Activated naive CD8-positive, alpha-beta T cell treated with anti-CD3 and anti-CD28 coated beads, Interleukin-2, amount 10 ng/mL, durations not matched to agents 7 days and 5 days (primary cell): ENCODE measurements at places on chromosomes 5 and 9. TPM values are rescaled to one million over a fixed set of nuclear protein-coding genes. Genes with fewer than 3 reads are reported as not detected.

GRCh38 chr9:2159521-2160454, 144.6 kb downstream of the SMARCA2 start:
- H3K27ac ChIP-seq: no peak overlapping the region
- H3K4me1 ChIP-seq: peaks cover 32% of the 10 kb centered on the region
- DNase-seq: no peak
- H3K4me3 ChIP-seq: peak overlapping the region; percentile 55
- peaks cover 33% of the 10 kb centered on the region for H3K36me3 ChIP-seq

DNA sequence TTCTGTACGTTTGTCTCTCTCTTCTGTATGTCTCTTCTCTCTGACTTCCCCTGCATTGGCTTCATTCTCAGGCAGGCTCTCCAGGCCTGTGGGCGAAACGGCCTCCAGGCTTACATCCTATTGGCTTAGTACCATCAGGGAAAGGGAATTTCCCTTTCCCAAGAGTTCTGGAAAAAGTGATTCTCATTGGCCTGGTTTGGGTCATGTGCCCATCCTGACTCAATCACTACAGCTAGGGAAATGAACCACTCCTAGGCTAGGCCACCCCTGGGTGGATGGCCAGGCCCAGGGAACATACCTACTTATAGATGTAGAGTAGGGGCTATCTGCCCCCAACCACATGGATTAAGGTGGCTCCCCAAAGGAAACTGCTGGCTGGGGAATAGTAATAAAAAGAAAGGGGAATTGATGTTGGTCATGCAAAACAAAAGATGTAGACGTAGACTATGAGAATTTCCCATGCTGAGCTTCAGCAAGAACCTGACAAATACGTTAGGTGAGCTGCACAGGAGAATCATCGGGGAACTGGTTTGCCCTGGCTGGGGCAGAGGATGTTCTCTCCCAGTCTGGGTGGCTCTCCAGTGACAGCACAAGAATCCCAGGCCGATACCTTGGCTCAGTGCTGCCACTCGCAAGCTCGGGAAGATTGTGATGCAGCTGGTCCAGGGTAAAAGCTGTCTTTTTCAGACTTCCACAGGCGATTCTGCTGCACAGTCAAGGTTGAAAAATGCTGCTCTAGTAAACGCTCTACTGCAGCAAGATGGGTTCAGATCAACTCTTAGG, 3.7 kb upstream of the EGR1 start:
- no peak overlapping the region for H3K4me3 ChIP-seq
- H3K27ac ChIP-seq: no peak overlapping the region
- H3K36me3 ChIP-seq: peaks cover 2% of the 10 kb centered on the region

Gene PCDHA12
- not detected for total RNA-seq

GRCh38 chr9:23663536-23663935, 162.5 kb downstream of the ELAVL2 start:
- H3K4me3 ChIP-seq: no peak overlapping the region
- no peaks in the 10 kb centered on the region for H3K27me3 ChIP-seq
- no peaks in the 10 kb centered on the region for H3K4me1 ChIP-seq
- H3K27ac ChIP-seq: no peak overlapping the region
- no peak for DNase-seq

DNA sequence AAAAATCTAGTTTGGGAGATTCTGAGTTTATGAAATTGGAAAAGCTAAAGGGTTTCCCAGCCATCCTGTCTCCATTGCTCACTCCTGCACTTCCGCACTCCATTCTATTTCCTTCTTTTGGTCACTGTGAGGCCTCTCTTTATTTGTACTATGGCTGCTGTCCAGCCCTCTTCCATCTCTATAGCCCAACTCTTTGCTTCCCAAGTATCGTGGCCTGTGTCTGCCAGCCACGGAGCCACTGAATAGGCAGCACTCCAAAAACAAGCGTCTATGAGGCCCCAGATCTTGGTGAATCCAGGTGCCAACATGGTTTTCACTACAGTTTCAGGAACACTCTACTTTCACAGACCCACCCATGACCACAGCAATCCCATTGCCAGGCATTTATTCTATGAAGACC, 37.2 kb downstream of the GRAMD2B start:
- H3K36me3 ChIP-seq: peaks cover 7% of the 10 kb centered on the region
- peaks cover 7% of the 10 kb centered on the region for H3K4me1 ChIP-seq
- no peak overlapping the region for H3K4me3 ChIP-seq
- no peak overlapping the region for H3K27ac ChIP-seq

Gene FIBCD1
- not detected for total RNA-seq

Gene FAM163B
- total RNA-seq: not detected

DNA sequence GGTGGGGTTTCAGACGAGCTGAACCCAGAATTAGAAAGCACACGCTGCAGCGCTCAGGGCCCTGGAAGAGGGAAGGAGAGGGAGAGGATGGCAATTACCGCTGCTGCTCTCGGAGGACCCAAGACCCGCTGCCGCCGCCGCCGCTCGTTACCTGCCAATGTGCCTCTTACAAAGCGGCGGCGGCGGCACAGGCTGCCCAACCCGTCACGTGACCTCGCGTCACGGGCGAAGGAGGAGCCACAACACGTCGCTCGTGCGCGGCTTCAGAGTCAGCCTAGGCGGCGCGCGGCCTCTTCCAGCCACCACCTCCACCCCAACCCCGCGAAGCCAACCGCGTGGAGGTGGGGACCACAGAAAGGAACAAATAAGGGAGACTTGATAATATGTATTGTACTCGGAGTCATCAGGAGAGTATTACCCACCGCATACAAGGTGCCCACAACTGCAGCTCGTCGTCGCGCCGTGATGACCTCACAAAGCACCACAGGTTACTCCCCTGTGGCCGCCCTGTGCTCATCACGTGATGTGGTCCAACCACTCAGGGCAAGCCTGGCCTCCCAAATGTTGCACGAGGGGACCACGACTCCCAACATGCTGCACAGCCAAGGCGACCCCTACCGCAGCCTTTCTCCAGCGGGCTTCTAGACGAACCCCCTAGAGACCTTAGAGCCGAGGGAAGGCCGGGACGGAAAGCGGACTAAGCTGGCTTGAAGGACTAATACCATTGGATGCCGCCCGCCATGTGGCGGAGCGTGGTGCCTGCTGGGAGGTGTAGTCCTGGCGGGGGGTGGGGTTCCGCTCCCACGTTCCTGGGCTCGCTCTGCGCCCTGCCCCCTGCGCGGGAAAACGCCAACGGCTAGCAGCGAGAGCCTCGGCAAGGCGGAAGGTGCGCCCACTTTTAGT, at the start of gene UBAP2:
TSS of gene UBAP2 (minus strand) at position 161 of the 903 bp plus-strand sequence. CDS start 31,739 bp downstream, outside the sequence.
- peaks cover 36% of the 10 kb centered on the region for H3K4me1 ChIP-seq
- DNase-seq: peak; percentile 98
- H3K36me3 ChIP-seq: peaks cover 2% of the 10 kb centered on the region
- H3K27me3 ChIP-seq: no peaks in the 10 kb centered on the region
- H3K27ac ChIP-seq: peak within 1 kb of the TSS; percentile 98
- peak within 1 kb of the TSS; percentile 90 for H3K4me3 ChIP-seq

DNA sequence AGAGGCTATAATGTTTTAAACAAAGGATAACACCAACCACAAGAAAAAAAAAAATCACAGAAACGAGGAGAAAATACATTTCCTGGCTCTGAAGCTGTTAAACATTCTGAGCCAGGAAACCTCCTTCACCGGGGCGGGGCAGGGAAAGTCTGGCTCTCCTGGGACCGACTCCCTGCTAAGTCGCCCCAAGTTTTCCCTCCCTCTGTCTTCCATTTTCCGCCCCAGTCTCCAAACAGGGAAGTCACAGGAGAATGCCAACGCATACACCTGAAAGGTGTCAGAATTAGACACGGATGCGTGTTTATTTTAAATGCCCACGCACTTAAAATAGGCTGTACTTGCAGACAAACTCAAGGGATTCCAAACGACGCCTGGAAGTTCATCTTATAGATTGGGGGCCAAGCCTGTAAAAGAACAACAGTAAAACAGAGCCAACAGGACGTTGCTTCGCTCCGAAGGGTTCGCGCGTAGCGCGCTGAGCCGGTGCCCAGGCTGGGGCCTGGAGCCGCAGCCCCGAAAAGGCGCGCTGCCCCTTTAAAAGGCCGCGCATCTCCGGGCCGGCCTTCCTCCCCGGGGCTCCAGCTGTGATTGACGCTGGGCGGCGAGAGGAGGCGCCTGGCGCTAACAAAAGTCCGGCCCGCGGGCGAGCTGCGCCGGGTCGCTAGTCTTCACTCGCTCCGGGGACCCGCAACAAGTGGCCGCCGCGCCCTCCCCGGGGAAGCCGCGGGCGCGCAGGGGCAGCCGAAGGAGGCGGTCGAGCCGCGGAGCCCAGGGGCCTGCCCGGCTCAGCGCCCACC, at the start of gene FBXL7:
TSS of gene FBXL7 (plus strand) at position 653 of the 797 bp plus-strand sequence.
- no peak for DNase-seq
- no peak within 1 kb of the TSS for H3K27ac ChIP-seq
- H3K36me3 ChIP-seq: no peaks in the 10 kb centered on the region
- no peak within 1 kb of the TSS for H3K4me3 ChIP-seq
- peaks cover 35% of the 10 kb centered on the region for H3K27me3 ChIP-seq

DNA sequence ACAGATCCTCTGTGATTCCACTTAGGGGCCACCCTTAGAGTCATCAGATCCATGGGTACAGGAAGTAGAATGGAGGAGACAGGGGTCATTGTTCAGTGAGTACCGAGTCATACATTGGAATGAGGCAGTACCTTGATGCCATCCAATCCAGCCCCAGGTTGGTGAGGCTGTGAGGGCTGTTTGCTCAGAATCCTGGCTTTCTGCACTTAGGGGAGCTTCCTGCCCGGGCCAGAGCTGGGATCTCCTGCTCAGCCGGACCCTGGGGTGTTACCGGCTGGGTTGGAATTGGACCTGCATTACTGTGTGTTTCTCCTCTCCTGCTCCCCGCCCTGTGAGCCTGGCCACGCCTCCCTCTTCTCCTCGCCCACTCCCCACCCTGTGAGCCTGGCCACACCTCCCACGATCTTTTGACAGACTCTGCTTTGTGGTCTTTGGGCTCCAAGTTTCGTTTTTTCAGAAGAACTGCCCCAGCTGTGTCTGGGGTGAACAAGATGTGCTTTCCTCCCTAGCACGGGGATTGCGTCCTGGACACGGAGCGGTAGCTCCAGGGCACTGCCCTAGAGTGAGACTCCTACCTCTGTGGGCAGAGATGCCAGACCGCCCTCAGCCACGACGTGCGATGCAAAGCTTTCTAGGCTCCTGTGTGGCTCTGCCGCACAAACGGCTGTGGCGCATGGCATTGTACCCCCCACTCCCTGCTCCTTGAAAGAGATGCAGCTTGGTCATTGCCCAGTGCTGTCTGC, 15.4 kb downstream of the TRAF2 start:
- H3K27me3 ChIP-seq: no peaks in the 10 kb centered on the region
- H3K4me1 ChIP-seq: peaks cover 38% of the 10 kb centered on the region
- peak; percentile 66 for DNase-seq
- peak overlapping the region; percentile 54 for H3K4me3 ChIP-seq

Gene CD74
- 341 TPM for total RNA-seq

DNA sequence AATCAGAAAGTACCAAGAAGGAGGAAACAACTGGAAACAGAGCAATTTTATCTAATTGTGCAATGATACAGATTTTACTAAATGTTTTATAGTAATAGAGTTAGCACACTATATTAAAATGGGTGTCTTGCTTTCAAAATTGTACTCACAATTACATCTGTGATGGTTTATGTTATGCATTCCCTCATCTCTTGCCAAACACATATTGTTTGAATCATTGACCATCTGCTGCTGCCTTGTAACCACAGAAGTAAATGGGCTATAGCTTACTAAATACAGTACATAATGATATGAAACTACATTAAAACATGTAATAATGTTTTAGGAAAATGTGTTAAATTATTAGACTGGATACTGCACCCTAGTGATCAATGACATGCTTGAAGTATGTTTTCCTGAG, 158.1 kb downstream of the SLC25A46 start:
- no peak overlapping the region for H3K27ac ChIP-seq
- H3K4me1 ChIP-seq: no peaks in the 10 kb centered on the region
- no peak for DNase-seq

- peaks cover 26% of the 10 kb centered on the region for H3K4me1 ChIP-seq
- no peak for DNase-seq
- no peak overlapping the region for H3K27ac ChIP-seq
- H3K36me3 ChIP-seq: no peaks in the 10 kb centered on the region
These were observed 12.1 kb downstream of the TGFBI start for GRCh38 chr5:136040746-136041415.

Gene ZNF454
- not detected for total RNA-seq

- no peak for DNase-seq
- peaks cover 6% of the 10 kb centered on the region for H3K36me3 ChIP-seq
- no peak overlapping the region for H3K4me3 ChIP-seq
- no peaks in the 10 kb centered on the region for H3K4me1 ChIP-seq
- no peaks in the 10 kb centered on the region for H3K27me3 ChIP-seq
- no peak overlapping the region for H3K27ac ChIP-seq
These were observed 40.2 kb upstream of the TRIM32 start for GRCh38 chr9:116646661-116647514.

DNA sequence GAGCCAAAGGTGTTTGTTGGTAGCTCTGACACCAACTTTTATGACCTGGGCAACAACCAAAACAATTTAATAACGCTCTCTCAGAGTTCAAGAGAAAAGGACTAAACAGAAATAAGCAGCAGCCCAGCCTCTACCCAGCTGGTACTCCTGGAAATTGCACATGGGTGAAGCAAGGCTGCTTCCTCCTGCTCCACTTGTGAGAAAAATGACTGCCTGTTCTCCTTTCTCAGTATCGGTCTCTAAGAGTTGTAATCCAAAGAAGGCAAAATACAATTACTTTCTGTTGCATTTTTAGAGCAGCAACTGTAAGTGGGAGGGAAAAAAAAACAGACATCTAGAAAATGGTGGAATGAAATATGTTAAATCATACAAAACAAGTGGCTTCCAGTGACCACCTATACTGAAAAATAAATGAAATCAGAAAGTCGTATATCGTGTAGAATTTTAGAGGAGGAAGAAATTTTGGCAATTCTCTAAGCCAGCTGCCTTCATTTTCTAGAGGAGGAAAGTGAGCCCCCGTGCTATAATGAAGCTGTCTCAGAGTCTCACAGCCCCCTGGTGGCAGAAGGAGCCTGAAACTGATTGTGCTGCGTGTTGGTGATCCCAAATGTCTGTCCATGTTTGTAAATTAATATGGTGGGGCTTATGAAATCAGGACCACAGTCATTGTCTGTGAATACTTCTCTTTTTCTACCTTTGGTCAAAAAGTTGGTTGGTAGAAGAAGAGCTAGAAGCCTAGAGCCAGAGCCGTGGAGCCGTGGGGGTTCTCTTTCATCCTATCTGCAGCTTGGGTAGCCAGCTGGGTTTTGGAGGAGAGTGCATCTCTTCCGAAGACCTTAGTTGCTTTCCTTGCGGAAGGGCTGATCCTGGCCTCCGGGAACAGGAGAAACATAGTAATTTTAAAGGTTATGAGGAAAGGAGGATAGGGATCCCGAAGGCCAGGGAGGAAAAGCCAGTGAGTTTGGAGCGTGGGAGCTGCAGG, 139.9 kb downstream of the PIP5K1B start:
- H3K27me3 ChIP-seq: peaks cover 7% of the 10 kb centered on the region
- no peak for DNase-seq
- no peaks in the 10 kb centered on the region for H3K36me3 ChIP-seq
- H3K4me1 ChIP-seq: no peaks in the 10 kb centered on the region
- no peak overlapping the region for H3K27ac ChIP-seq
